ENCODE measurements at places on chromosomes 2 and 18.

GRCh38 chr2:82875858-82876257, 1583.2 kb downstream of the SUCLG1 start:
- no peak for DNase-seq

DNA sequence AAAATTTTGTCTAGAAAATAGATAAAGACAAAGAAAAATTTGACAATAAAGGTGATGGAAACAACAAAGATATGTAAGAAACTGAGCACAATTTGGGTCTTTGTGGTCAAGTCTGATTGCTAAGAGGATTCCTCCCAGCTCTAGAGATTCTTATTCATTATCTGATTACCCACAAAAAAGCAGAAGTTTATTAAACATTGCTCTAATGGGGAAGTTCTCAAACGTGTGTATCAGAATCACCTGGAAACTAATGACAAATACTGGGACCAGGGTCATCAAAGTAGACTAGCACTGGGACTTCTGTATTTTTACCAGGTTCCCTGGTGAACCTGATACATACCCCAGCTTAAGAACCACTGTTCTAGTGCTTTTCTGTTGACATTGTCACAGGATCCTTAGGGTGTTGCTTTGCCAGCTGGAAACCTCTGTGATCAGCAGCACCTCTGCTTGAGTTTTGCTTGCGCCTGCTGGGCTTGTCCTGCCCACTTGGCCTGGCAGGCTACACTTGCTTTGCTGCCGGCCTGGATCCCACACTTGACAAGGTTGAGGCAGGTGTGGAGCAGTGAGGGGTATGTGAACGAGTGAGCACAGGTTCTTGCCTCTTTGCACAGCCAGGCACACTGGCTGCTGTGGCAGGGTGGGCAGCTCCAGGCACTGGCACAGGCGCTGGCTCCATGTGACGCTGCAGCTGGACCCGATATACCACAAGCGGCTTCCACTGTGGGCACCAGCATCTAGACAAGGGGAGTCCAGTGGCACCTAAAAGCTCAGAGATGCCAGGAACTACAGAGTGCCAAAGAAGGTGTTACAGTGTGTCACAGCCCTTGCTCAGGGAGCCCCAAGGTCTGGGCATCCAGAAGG, 6.2 kb upstream of the GORASP2 start:
- no peak for DNase-seq

DNA sequence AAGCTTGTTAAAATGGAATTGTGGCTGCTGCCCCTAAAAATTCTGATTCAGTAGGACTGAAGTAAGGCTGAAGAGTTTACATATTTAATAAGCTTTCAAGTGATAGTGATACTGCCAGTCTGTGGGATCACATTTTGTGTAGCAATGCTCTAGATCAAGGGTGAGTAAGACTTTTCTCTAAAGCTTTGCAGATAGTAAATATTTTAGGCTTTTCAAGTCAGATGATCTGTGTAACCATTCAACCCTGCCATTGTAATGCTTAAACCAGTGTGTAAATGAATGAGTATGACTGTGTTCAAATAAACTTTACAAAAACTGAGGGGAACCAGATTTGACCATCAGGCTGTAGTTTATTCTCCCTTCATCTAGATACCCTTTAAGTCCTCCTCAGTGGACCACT, 92.7 kb downstream of the PIK3C3 start:
- no peak for DNase-seq

GRCh38 chr2:156511803-156512202, 75.6 kb downstream of the GPD2 start:
- no peak for DNase-seq

- no peak for DNase-seq
Observed at GRCh38 chr2:224934526-224935188, 107.6 kb downstream of the DOCK10 start.

DNA sequence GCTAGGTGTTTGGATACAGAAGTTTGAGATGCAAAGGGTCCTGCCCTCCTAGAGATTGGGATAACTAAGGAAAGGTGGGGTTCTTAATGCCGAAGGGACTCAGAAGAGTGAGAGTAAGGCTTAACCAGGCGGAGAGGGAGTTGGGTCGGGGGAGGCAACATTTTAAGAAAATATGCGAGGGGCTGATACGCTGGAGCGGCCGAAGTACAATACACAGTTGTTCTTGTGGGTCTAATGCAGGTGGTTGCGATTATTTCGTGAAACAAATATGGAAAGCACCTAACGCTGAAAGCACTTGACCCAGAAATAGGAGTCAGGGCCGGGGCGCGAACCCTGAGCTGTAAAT, 344 bp upstream of the MRPL33 start:
- DNase-seq = no peak

- DNase-seq = no peak
Observed at GRCh38 chr18:59851784-59852399, 47.9 kb upstream of the PMAIP1 start.

GRCh38 chr2:231469583-231469950, 5.3 kb upstream of the NCL start:
- DNase-seq = no peak

DNA sequence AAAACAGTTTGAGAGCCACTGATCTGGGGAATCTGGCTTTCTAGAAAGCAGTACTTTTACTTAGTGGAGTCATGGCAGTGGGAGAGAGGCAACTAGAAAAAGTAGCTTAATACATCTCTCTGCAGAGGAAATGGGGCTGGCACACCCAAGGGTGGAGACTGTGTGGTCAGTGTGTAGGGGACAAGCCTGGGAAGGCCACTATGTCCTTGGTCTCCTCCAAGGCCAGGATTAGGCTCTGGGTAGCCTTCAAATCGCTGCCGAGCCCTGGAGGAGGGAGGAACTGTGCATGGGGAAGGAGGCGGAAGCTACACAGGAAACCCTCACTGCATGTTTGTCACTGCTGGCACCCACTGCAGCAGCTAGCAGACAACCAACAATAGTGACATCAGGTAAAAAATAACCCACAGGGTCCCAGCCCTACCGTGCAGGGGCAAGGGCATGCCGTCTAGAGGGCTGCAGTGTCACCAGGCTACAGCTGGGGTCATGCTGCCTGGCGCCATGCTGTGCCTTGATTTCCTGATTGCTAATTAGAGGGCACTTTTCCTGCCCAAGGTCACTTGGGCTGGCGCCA, 34.8 kb downstream of the LBH start:
- DNase-seq = peak; percentile 88

DNA sequence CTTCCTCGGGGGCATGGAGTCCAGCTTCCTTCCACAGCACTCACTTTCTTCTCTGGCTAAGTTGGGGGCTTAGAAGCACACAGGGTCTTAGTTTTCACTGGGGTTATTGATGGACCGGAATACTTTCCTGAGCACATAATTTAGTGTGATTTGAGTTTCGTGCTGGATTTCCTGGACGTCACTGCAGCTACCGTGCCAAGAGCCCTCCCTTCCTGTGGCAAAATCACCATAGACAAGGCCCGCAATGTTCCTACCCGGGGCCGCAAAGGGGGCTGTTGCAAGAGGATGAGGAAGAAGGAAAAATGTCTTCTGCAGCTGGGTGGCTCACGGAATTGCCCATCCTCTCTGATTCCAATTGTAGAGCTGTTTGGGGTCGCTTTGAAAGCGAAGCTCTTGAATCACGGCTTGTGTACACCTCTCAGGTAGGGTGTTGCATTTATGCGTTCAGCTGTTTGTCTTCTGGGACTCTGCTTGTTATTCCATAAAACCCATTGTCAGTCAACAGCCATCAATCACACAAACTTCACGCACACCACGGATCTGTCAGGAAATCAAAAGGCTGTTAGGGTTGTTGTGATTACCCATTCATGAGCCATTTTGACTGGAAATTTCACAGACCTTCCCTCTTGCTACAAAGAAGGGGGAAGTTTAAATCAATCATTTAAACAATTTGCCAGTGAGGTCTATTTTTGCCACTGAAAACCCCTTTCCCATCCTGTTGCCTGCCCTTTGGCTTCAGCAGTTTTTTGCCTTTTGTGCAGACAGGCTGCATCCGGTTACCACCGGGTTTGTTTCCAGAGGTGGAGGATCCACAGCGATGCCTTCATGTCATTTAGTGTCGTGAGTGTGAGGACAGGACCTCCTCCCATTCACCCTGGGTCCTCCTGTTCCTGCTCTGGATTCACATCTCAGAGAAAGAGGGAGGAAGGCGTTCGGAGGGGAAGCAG, 36.0 kb downstream of the SMIM21 start:
- DNase-seq = no peak

GRCh38 chr18:77112747-77113092, 19.9 kb downstream of the MBP start:
- DNase-seq = no peak

GRCh38 chr18:11826836-11827235, 24.4 kb upstream of the CHMP1B start:
- DNase-seq = no peak

DNA sequence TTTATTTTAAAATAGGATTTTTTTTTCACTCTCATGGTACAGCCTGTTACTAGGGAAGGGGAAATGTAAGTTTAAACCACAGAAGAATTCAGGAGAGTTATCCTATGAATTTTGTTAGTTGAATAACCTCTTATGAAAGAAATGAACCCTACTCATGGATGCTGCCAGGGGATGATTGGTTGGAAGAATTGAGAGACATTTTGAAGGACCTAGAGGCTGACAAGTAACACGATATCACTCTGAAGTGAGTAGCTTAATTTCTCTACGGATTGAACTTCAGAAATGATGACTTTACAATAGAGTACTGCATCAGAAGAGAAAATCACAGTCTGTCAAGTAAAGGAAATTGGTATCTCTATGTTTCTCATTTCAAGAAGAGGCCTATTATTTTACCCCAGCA, 1346.2 kb downstream of the SUCLG1 start:
- DNase-seq = no peak

DNA sequence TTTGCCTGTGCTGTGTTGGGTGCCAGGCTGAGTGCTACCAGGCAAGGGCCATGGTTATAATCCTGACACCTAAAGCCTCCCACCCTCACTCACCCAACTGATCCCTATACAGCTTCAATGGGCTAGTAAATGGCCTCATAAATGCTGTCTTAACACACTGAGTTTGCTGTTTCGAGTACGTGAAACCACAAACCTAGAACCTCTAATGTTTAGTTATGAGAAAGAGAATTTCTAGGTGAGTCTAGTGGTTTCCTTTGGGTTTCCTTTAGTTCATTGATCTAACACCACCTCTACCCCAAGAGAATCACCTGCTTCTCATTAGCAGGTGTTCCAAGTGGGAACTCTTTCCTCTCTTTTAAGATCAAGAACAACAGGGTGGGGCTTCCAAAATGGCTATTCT, 172.0 kb downstream of the MC4R start:
- no peak for DNase-seq

- DNase-seq = peak; percentile 10
Observed at GRCh38 chr18:13382954-13383827, 164.6 kb downstream of the LDLRAD4 start.

DNA sequence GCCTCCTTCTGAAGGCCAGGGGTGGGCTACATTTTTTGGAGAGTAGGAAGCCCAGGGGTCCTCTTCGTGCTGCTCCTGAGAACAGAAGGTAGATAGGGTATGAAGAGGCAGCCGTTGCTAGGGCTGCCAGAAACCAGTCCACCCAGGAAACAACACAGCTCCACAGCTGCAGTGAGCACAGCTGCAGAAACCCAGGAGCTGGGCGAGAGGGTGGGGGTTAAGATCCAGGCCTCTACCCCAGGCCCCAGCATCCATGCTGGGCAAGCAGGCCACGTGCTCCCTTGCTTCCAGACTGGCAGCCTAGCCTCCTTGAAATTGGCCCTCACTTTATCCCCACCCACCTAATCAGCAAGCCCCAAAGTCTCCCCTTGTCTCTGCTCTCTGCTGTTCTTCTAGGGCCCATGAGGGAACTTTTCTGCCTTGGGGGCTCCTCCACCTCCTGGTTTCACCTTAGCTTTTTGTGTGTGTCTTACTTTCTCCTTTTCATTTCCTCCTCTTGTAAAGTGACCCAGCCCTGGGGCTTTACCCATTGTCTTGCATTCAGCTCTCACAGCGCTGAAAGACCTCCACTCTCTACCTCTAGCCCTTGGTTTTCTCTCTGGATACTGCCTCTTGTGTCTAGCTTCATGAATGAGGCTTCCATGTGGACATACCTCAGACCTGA, 30.7 kb downstream of the STON1 start:
- no peak for DNase-seq

DNA sequence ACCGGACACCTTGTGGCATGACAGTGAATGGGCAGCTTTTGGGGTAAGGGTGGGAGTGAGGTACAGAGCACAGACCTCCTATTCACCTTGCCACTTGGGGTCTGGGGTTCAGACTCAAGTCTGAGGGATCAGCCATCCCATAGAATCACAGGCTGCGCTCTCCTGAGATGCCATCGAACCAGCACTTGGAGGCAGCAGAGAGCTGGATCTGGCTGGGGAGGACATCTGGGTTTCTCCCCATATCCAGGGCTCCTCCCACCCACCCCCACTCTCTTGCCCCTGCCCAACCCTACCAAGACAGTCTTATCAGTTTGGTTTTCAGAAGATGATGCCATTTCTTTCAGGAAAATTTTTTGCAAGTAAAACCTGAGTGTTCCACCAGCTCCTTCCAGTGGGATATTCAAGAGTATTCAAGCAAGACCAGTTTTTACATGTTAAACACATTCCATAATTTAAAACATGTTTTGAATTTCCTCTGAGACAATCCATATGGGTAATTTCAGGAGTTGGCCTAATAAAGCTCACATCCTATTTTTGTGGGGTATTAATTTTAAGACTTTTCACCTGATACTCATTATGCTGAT, 29.2 kb upstream of the TEX44 start:
- DNase-seq = no peak

- no peak for DNase-seq
Observed at GRCh38 chr2:108239786-108240185, at the start of gene SULT1C3. SULT1C3 (plus strand) TSS chr2:108239968; CDS start chr2:108247195, 7,227 bp downstream.
